NCI-H774 (cell line): ENCODE measurements at places on chromosomes 7 and 10.
A peak's percentile ranks its signal among the peaks of the same experiment; 100 is the strongest.

DNA sequence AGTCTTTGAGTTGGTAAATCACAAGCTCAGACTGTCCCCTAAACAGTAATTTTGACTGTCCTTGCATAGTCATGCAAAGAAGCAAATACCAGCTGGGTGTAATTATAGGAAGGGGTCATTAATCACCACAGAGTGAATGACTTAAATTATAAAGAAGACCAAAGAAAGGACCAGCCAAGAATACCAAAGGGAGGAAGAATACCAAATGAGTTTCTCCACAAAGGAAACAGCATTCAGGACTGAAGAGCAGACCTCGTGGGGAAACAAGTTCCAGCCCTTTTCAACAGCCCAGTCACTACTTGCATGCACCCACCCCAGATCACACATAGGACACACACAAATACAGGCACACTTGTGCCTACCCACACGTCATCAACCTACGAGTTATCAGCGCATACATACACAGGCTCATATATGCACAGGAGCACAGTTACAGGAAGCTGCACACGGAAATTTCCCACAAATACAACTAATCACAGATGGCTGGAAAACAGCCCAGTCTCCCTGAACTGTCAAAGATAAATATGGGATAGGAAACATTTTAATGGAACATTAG, 77.6 kb downstream of the DENND2A start:
- no peak for DNase-seq

DNA sequence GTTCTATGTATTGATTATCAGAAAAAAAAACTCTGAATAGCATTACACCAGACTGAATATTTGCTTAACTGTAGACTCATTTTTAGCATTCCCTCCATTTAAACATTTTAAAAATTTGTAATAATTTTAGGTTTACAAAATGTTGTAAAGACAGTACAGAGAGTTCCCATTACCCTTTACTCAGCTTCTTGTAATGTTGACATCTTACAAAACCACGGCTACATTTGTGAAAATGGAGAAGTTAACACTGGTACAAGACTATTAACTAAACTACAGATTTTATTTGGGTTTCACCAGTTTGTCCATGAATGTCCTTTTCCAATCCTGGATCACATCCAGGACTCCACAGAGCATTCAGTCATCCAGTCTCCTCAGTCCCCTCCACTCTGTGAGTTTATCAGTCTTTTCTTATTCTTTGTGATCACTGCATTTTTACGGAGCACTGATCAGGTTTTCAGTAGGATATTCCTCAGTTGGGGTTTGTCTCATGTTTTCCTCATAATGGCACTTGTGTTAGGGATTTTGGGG, 130.0 kb upstream of the EEPD1 start:
- DNase-seq, result no peak

- no peak for DNase-seq
Observed at GRCh38 chr10:60028081-60028480, 121.7 kb upstream of the CCDC6 start.

- no peak for DNase-seq
Observed at GRCh38 chr10:71406878-71407277, 10.2 kb downstream of the CDH23 start.

GRCh38 chr10:120600871-120601649, 144.0 kb downstream of the PLPP4 start:
- no peak for DNase-seq

DNA sequence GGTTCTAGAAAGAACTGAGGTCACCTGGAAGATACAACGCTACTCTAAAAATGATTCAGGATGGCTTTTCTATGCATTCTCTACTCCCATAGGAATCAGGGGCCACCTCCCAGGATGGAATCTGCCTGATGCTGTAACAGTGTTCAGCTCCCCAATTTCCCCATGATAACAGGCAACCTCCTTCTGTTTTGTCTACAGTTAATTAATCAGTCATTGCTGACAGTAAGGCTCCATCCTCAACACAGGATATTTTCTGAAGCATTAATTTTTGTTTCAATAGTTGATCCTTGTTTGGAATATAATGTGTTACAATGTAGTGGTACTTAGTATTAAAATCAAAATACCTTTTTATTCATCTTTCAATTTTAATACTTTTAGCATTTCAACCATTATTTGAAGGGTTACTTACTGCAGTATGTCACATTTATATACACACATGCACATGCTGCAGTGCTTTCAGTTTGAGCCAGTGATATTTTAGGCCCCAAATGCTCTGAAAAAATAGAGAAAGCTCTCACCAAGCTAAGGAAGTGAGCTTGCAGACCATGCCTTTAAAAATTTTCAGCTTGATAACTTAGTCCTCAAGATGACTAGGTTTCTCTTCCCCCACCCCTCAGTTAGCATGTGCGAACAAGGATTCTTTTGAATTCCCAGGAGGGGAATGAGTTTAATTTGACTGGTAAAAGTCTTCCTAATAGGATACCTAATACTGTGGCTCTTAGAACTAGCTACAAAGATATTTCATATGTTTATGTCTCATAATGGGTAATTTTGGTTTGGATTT, 592 bp upstream of the PIK3CG start:
- DNase-seq, result no peak

DNA sequence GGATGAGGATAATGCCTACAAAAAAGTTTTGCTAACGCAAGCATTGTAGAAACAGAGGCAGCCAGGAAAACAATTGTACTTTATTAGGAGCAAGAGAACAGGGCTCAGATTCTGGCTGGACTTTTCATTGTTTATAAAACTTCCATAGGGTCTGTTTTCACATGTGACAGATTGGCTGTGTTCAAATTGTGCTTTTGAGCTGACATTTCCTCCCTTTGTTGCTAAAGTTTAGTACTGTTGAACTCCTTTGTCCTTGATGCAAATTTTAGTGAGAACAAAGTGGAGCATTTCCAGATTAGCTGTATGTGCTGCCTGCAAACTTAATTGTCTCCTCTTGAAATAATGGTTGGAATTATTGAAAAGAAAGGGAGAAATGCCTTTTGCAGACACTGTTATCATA, 221.0 kb upstream of the FZD1 start:
- no peak for DNase-seq

DNA sequence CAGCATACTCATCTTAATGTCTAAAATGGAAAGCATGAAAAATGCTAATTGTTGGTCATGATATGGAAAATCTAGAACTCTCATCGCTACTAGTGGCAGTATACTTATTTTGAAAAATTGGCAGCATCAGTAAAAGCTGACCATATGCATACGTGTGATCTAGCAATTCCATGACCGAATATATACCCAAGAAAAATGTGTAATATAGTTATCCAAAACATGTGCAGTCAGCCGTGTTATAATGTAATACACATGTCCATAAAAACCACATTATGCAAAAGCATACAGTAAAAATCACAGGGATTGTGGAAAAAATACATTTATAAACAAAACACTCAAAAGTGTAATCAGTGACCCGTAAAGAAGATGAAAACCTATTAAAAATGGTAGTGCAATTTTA, 439.0 kb downstream of the SH2D4B start:
- no peak for DNase-seq

- no peak for DNase-seq
Observed at GRCh38 chr10:30158325-30158960, 99.1 kb upstream of the JCAD start.

GRCh38 chr10:17793823-17794644, 15.1 kb upstream of the MRC1 start:
- peak; percentile 28 for DNase-seq

DNA sequence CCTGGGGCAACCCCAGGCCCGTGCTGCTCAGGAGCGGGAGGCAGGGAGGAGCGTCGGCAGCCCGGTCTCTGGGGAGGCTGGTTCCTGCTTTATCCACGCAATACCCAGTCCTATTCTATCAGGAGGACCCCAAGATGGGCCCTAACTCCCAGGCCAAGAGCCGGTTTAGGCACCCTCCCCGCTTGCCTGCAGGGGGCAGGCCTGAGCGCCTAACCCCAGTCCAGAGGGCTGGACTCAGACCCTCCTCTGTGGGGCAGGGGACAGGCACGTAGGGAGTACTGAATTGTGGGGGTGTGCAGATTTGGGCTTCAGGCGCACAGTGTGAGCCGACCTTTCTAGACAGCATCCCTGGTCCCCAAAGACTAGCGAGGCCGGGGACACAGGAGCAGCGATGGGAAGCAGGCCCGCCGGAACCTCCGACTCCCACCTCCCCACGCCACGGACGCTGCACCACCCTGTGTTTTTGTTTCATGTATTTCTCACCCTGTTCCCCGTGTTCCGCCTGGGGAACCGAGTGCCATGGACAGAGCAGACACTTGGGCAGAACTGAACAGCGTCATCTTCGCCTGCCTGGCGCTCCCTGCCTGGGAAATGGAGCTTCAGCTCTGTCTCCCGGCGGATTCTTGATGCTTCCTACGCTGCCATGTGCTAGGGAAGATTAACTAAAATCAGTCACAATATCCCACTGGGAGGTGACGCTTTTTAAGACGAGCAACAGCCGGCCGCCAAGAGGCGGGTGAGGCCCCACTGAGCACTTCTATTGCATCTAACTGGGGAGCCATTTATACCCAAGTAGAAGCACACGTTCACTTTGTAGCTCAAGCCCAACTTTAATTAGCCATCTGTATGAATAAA, 5.3 kb downstream of the NUDT1 start:
- DNase-seq, result no peak

GRCh38 chr10:11451640-11452260, 159.7 kb downstream of the USP6NL start:
- DNase-seq, result no peak

DNA sequence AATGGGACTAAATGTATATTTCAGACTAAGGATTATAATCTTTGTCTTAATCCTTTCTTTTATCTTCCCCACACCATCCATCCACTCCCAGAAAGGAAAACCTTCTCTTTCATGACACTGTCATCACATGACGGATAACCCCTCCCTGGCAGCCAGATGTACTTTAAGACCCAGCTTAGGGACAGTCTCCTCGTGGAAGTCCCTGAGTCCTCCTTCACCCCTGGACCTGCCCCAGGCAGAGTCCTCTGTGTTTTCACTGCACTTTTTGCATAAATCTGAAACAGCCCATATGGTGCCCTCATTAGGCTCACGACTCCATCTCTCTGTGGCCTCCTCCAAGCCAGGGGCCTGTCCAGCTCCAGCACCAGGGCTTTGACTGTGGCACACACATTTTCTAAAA, 16.0 kb downstream of the NRAP start:
- no peak for DNase-seq

- no peak for DNase-seq
Observed at GRCh38 chr7:101031082-101031481, 11.2 kb downstream of the MUC17 start.

GRCh38 chr10:59587756-59588140, 121.9 kb downstream of the SLC16A9 start:
- no peak for DNase-seq

GRCh38 chr10:24603333-24603732, 120.4 kb downstream of the ARHGAP21 start:
- no peak for DNase-seq

GRCh38 chr7:23242935-23243334, 3.6 kb upstream of the GPNMB start:
- DNase-seq, result no peak

DNA sequence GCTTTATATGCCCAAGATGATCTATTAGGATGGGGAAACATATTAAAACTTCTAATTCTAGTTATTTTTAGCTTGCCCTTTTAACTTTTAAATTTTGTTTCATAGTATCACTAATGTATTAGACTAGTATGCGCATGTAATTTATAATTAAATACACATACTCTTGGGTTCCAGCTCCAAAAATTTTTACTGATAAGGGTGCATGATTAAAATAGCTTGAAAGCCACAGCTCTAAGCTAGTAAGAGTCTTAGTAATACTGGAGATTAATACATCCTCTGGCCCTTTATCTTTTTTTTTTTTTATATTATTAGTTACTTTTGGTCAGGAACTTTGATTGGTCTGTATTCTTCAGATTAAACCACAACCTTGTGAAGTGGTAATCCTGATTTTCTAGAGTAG, 53.6 kb downstream of the ATXN7L1 start:
- DNase-seq, result no peak

DNA sequence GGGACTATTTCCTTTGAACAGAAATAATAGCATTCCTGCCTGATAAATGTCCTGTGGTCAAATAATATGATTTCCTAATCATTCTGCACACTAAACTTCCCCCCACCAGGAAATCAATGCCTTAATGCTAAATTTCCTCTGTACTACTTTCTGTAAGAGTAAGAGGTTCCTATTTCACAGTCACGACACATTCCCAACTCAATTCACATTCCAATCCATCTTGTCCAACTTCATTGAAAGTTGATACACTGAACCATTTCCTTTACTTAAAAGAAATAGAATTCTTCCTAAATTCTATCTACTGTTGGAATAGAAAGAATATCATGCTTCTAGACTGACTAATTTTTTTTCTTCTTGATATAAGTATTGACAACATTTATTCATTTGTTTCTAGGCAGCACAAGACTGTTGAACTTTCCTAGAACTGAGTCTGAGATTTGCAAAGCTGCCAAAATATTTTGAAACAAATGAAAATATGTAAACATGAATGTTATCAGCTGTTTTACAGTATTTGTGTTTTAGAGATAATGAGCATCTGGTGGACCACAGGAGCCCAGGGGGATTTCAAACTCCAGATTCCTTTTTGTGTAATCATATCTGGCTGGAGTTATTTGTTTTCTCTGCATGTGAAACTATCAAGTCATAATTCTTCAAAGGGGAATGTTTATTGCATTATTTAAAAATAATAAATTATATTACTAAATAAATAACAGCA, 121.5 kb downstream of the TPST1 start:
- no peak for DNase-seq

DNA sequence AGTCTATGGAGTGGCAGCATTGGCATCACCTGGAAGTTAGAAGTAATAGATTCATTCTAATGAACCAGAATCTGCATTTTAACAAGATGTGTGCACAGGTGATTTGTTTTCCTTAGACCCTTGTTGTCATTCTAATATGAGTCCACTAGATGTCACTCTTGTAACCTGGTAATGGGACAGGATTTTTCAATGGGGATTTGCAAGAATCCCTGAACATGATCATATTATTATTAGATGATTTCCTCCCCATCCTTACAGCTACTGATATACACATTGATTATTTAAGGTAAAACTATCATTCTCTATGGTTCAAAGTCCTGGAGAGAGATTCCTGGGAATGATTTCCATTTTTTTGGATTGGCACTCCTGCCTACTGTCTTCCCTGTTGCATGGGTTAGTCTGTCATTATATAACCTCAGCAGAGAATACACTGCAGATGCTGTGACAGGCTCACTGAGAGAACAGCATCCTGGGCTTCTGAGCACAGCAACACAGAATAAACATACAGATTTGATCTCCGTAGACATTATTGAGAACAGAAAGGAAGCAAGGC, 194.9 kb downstream of the SUGCT start:
- peak; percentile 36 for DNase-seq

GRCh38 chr10:131751827-131752775, 148.7 kb upstream of the PPP2R2D start:
- DNase-seq, result no peak

GRCh38 chr7:95509199-95509598, 23.5 kb downstream of the ASB4 start:
- DNase-seq, result peak; percentile 86

DNA sequence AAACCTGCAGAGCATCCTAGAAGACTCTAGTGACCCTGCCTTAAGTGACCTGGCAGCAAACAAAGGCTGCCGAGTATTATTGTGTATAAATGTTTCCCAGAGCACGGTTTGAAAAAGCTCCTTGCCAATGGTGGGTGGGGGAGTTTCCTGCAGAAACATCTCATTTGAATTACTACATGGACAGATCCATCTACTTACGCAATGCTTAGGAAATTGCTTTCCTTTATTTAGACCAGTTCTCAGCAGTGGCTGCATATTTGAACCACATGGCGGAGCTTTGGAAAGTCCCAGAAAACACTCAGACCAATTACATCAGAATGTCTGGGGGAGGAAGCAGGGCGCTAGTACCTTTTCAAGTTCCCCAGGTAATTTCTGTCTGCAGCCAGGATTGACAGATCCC, 560.9 kb downstream of the SDK1 start:
- DNase-seq, result no peak
